Activated naive CD8-positive, alpha-beta T cell treated with anti-CD3 and anti-CD28 coated beads for 36 hours (primary cell): ENCODE measurements at places on chromosomes 5 and 9. TPM values are rescaled to one million over a fixed set of nuclear protein-coding genes. Genes with fewer than 3 reads are reported as not detected.

Gene C9orf78
- 68.2 TPM for total RNA-seq

DNA sequence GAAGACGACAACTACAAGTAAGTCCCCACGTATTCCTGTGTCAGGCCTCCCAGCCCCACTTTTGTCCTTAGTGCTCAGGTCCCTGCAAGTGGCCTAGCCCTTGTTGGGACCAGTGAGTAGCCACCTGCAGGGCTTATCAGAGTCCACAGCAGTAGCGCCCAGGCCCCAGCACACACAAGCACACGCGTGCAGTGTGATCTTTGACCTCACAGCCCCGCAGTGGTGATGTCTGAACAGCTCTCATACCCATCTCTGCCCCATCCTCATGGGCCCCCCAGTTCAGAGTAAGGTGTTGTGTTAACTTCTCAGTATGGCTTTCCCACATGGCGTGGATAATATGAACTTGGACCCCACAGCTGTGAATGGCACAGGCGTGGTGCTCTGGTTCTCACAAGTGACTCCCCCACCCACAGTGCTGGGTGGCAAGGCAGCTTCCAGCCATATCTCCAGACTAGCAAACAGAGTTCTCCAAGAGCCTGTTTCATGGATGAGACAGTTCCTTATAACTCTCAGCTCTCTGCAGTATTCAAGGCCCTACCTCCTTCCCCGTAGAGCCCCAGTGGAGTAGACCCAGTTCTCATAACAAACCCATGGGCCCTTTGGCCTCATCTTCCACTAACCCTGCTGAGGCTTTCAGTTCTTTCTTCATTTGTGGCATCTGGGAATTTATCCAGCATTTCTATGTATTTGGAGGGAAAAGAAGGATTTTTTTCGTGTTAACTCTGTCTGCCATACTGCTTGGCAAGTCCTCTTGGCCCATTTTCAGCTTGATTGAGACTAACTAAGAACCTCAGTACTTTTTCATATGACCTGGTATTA is 46.5 kb upstream of the ANGPTL2 start:
- no peak for DNase-seq

- DNase-seq: no peak
Observed at GRCh38 chr5:68066277-68066955, 149.1 kb upstream of the PIK3R1 start.

- DNase-seq: no peak
Observed at GRCh38 chr5:32843531-32843895, 132.4 kb downstream of the NPR3 start.

DNA sequence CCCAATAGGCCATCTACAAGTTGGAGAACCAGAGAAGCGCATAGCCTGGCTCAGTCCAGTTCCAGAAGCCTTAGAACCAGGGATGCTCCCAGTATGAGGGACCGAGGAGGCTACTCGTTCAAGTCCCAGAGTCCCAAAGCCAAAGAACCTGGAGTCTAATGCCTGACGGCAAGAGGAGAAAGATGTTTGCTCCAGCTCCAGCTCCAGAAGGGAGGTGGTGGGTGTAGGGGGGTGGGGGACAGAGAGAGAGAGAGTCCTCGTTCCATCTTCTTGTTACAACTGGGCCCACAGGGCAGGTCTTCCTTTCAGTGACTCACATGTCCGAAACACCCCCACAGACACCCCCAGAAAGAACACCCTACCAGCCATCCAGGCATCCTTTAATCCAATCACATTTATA is 63.9 kb downstream of the SEC61B start:
- no peak for DNase-seq

DNA sequence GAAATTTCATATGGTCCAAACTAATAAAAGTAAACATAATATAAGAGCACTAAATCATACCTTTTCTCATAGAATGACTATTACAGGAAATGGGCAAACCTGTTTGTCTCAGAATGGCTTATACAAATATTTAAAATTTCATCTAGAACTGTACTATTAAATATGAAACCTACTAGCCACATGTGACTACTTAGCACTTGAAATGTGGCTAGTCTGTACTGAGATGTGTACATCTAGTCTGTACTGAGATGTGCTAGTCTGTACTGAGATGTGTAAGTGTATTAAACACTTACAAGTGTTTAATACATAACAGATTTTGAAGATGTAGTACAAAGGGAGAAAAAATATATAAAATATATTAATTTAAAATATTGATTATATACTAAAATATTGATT is 22.4 kb downstream of the ABITRAM start:
- DNase-seq: no peak
